Naive B cell (primary cell): ENCODE measurements at places on chromosomes 7 and 10. TPM values are rescaled to one million over a fixed set of nuclear protein-coding genes. Genes with fewer than 3 reads are reported as not detected.

CRYGN gene
- polyA plus RNA-seq = not detected

DGKB gene
- polyA plus RNA-seq = not detected

PSTK gene
- 3.5 TPM for polyA plus RNA-seq

AP5Z1 gene
- polyA plus RNA-seq = 39.7 TPM

ATOH7 gene
- not detected for polyA plus RNA-seq

CRHR2 gene
- not detected for polyA plus RNA-seq

ZNF25 gene
- polyA plus RNA-seq = 4.8 TPM

ANXA11 gene
- polyA plus RNA-seq = 167 TPM

GPAM gene
- 2.3 TPM for polyA plus RNA-seq

GTF2IRD2 gene
- 34.1 TPM for polyA plus RNA-seq

CCDC172 gene
- polyA plus RNA-seq = not detected

NACAD gene
- not detected for polyA plus RNA-seq

NKX1-2 gene
- polyA plus RNA-seq = not detected

KIF5B gene
- 21.0 TPM for polyA plus RNA-seq

DYNC1I1 gene
- not detected for polyA plus RNA-seq

ZPBP gene
- not detected for polyA plus RNA-seq

NUPR2 gene
- not detected for polyA plus RNA-seq

NKX2-3 gene
- polyA plus RNA-seq = not detected

OTUD1 gene
- 71.7 TPM for polyA plus RNA-seq

GTF2IRD1 gene
- not detected for polyA plus RNA-seq

CCL26 gene
- polyA plus RNA-seq = not detected

R3HCC1L gene
- polyA plus RNA-seq = 10.4 TPM

ZNF467 gene
- polyA plus RNA-seq = 0.15 TPM

INPP5A gene
- 4.2 TPM for polyA plus RNA-seq

ZNF22 gene
- polyA plus RNA-seq = 73.2 TPM

EN2 gene
- not detected for polyA plus RNA-seq
